ENCODE measurements at places on chromosomes 12 and 14.

GRCh38 chr12:109650808-109651207, 62.8 kb upstream of the FAM222A start:
- DNase-seq = no peak

DNA sequence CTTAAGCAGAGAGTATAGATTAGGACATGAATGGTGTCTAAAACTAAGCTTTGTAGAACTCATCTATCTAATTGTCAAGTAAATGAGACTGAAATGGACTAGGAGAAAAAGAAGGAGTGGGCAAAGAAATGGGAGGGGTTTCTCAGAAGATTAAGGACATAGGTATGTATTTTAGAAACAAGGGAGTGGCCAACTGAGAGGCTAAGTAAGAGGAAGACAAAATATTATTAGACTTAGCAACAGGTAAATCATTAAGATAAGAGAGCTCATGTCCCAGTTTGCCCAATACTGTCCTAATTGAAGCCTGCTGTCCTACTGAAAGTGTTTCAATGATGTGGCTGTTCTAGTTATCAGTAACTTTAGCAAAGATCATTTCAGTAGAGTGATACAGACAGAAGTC, 171.4 kb downstream of the KITLG start:
- DNase-seq = no peak

GRCh38 chr12:51056242-51056641, 8.1 kb downstream of the LETMD1 start:
- DNase-seq = no peak

DNA sequence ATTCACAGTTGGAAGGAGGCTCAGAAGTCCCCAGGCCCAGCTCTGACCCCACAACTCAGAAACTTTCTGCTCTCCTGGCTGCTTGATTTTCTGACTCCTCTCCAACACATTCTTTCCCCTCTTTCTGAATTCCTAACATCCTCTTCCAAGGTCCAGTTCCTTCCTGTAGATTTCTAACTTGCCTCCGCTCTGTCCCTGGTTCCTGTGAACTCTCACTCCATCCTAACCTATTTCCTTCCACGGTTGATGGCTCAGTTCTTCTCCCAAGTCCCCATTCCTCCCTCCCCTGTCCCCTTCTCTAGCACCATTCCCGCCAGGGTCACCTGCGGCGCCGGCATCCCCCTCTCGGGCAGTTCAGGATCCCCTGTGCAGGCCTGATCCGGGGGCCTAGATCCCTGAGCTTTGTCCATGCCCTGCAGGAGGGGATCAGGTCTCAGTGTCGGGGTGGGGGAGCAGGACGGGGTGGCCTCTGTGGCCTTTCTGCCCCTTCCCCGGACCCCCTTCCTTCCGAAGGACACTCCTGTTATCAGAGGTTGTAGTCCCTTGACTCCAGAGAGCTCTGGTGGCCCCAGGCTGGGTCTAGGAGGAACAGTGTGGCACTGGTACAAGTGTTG, 6.0 kb upstream of the SLC22A17 start:
- no peak for DNase-seq

DNA sequence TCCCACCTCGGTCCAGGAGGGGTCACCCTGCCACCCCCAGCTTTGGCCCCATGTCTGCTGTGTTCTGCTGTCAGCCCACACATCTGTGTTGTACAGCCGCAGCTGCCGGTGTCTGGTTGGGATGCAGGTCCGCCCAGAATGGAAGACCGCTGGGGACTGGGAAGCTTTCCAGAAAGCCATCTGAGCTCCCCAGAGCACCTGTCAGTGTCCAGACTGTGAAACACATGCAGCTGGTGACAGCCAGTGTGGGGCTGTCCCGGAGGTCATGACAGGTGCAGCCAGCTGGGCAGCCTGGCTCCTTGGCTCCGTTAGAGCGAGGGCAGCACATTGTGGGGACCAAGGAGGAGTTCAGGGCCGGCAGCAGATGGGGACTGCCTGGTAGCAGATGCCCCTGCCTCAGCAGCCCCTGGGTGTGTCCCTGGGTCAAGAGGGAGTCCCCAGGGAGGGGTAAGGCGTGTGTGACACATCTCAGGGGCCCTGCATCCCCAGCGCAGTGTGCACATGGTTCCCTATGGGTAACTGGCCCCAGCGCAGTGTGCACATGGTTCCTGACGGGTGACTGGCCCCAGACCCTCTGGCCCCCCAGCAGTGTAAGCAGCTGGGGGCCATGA, 16.4 kb downstream of the CEP170B start:
- DNase-seq = no peak

GRCh38 chr12:124008595-124008994, 35.6 kb downstream of the ZNF664 start:
- DNase-seq = no peak

DNA sequence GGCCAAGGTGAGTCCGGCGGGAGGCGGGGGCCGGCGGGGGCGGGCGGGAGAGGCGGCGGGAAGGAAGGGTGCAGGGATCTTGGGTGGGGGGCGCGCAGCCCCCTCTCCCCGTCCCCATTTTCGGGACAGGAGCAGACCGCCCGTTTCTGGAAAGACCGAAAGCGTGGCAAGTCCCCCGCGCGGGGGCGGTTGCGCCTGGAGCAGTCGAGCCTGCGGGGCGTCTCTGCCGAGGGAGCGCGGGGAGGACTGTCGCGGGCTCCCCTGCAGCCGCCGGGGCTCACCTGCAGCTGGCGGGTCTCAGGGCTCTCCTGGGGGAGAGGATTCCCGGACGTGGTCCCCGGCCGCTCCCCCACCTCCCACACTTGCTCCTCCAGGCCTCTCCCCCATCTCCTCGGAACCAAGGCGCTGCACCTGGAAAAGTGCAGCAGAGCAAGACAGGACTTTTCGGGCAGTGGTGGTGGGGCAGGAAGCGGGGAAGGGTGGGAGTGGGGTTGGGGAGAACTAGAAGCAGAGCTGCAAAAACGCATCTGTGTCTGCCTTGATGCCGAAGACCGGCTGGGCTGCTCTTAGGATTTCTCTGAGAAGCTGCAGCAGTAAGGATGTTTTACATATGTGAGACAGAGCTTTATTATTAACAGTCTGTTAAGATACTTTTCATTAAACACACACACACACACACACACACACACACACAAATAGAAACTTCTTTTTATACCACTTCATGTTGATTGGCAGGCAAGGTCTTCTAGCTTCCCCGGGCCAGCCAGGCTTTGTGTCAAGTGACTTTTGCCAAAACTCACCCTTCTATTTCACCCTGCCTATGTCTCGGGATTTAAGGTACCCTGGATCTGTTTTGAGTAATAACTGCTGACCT, 677 bp downstream of the C12orf75 start:
- DNase-seq = no peak

DNA sequence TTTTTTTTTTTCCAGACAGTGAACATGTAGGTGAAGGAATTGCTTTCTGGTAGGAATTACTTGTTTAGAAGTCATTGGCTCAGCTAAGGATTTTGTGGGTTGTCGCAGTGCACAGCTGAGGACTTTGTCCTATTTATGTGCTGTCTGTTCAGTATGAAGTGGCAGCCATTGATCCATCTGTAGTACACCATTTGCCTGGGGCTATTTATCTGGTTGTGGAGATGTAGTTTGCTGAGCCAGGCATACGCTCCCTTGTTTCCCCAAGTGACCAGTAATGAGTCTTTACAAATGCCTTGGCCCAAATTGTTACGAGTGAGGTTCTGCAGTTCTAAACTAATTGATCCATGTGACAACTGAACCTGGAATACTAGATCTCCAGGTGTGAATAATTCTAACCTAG, 140.1 kb downstream of the NRXN3 start:
- DNase-seq = no peak

- DNase-seq = no peak
These were observed 222.5 kb upstream of the CNTN1 start for GRCh38 chr12:40469736-40470135.

DNA sequence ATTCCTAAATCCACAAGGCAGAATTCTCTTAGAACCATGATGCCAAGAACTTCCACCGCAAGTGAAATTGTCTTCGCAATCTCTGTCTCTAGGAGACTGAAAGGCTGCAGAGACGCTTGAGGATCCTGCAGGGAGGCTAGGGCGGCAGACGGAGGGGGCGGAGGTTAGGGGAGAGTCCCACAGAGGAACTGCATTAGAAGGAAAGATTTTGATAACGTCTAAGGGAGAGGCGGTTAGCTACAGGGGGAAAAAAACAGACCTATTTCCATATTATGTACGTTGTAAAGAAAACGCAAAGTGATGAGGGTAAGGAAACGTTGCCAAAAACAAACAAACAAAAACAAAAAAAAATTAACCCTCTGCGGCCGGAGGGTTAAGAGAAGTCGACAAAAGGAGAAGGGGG, 595 bp downstream of the KLHL28 start:
- DNase-seq = no peak

Data from hematopoietic multipotent progenitor cell treated with erythropoietin and hydrocortisone succinate and interleukin-3 and kit ligand, for 17 days (in vitro differentiated cells).